Effector memory CD8-positive, alpha-beta T cell (primary cell): ENCODE measurements at places on chromosomes 2 and 18.

DNA sequence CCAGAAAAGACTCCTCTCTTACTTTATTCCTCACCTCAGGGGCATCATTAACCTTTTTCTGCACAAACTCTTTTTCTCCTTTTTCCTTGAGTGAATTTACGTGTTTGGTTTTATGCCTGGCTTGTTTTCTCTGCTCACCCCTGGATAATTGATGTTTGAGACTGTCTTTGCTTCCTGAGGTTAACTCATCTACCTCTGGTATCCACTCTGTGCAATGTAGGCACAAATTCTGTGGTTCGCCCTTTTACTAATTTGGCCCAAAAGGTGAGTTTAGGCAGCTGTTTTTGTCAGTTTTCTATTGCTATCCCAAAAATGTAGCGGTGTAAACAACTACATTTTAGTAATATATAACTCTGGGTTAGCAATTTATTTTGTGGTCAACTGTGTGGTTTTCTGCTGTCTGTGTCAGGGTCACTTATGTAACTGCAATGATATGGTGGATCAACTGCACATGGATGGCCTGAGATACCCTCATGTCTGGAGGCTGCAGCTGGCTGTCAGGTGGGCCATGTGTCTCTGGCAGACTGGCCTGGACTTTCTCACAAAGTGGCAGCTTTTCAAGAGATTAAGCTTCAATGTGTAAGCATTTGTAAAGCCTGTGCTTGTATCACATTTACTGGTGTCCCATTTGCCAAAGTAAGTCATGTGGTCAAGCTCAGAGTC lies 329.7 kb downstream of the FSIP2 start:
- H3K27me3 ChIP-seq = no peaks in the 10 kb centered on the region
- no peak overlapping the region for H3K4me3 ChIP-seq
- no peak for DNase-seq
- no peaks in the 10 kb centered on the region for H3K4me1 ChIP-seq

GRCh38 chr2:232228332-232228731 lies 150.2 kb upstream of the ALPP start:
- peaks cover 10% of the 10 kb centered on the region for H3K4me1 ChIP-seq
- no peaks in the 10 kb centered on the region for H3K27me3 ChIP-seq
- no peak for DNase-seq
- no peak overlapping the region for H3K27ac ChIP-seq
- H3K4me3 ChIP-seq = no peak overlapping the region

DNA sequence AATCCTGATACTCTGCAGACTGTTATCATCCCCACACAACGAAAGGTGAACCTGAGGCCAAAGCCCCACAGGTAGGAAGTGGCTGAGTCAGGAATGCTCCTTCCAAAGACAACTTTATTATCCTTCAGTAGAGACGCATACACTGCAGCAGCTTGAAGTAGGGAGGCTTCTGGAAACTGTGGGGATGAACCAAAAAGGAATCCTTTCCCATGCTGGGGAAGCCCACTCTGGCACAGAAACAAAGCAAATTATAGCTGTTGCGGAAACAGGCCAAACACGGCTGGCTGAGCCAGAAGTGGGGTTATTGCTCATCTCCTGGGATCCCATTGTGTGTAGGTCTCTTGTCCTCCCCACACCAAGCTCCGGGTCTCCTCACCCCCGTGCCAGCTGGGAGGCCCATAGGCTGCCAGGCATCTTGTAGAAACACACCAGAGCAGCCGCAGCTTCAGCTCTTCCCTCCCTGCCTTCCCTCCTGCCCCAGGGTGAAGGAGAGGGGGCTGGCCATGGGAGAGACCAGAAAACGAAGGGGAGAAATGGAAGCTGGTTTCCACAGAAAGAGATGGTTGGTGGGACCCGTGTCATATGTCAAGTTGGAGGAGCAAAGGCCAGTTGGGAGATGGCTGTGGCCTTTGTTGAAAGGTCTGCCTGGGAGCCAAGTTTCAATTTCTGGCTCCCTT lies 176.9 kb upstream of the NABP1 start:
- peaks cover 3% of the 10 kb centered on the region for H3K36me3 ChIP-seq
- H3K27ac ChIP-seq = no peak overlapping the region
- H3K27me3 ChIP-seq = peaks cover 42% of the 10 kb centered on the region
- DNase-seq = no peak
- no peaks in the 10 kb centered on the region for H3K4me1 ChIP-seq

DNA sequence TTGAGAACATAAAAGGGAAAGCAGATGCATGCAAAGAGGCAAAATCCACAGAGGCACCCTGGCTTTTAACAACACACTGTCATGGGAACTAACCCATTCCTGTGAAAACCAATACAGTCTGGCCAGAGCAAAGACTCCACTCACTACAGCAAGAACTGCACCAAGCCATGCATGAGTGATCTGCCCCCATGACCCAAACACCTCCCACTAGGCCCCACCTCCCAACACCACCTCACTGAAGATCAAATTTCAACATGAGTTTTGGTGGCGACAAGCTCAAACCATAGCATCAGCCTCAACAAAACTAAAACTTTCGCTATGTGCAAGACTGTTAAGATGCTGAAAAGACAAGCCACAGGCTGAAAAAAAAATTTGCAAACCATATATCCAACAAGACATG lies 162.8 kb downstream of the SMAD2 start:
- H3K36me3 ChIP-seq = no peaks in the 10 kb centered on the region
- H3K4me1 ChIP-seq = no peaks in the 10 kb centered on the region
- H3K27ac ChIP-seq = no peak overlapping the region
- H3K27me3 ChIP-seq = peaks cover 6% of the 10 kb centered on the region
- H3K4me3 ChIP-seq = no peak overlapping the region
- no peak for DNase-seq

- H3K4me3 ChIP-seq = peak overlapping the region; percentile 87
- H3K27me3 ChIP-seq = no peaks in the 10 kb centered on the region
- H3K36me3 ChIP-seq = peaks cover 6% of the 10 kb centered on the region
Observed at GRCh38 chr2:169478745-169479256, 493 bp upstream of the BBS5 start.

GRCh38 chr2:197080578-197081216 lies 154.2 kb upstream of the PGAP1 start:
- H3K36me3 ChIP-seq = peaks cover 83% of the 10 kb centered on the region
- peaks cover 5% of the 10 kb centered on the region for H3K4me1 ChIP-seq
- no peak for DNase-seq
- no peaks in the 10 kb centered on the region for H3K27me3 ChIP-seq
- H3K27ac ChIP-seq = peak overlapping the region; percentile 33

DNA sequence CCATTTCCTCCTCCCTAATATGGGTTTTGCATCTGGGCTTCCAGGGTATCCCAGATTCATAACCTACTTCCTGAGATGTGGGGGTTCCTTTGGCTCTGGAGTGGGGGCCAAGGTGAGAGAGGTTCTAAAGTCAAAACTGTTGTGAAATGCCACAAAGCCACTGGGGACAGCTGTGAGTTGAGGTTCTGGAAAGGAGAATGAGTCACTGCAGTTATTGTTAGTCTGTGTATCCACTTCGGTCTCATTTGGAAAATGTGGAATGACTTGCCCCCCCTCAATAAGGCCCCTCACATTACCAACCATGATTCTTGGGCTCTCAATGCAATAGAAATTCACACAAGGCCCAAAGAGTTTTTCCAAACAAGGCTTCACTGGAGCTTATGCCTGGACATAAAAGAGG lies 51.1 kb upstream of the LGALSL start:
- H3K27ac ChIP-seq = no peak overlapping the region
- peaks cover 40% of the 10 kb centered on the region for H3K27me3 ChIP-seq
- no peak for DNase-seq
- H3K4me1 ChIP-seq = peaks cover 1% of the 10 kb centered on the region

- no peak overlapping the region for H3K4me3 ChIP-seq
- no peaks in the 10 kb centered on the region for H3K36me3 ChIP-seq
- DNase-seq = no peak
Observed at GRCh38 chr2:212922701-212923100, 228.7 kb downstream of the IKZF2 start.

GRCh38 chr18:7104649-7105048 lies 12.9 kb downstream of the LAMA1 start:
- H3K36me3 ChIP-seq = peaks cover 5% of the 10 kb centered on the region
- no peaks in the 10 kb centered on the region for H3K4me1 ChIP-seq
- no peaks in the 10 kb centered on the region for H3K27me3 ChIP-seq

GRCh38 chr2:208252716-208253492 lies 2.0 kb downstream of the IDH1 start:
- H3K4me3 ChIP-seq = peak overlapping the region; percentile 95
- DNase-seq = no peak
- H3K27ac ChIP-seq = no peak overlapping the region
- peaks cover 38% of the 10 kb centered on the region for H3K36me3 ChIP-seq
- H3K27me3 ChIP-seq = no peaks in the 10 kb centered on the region

DNA sequence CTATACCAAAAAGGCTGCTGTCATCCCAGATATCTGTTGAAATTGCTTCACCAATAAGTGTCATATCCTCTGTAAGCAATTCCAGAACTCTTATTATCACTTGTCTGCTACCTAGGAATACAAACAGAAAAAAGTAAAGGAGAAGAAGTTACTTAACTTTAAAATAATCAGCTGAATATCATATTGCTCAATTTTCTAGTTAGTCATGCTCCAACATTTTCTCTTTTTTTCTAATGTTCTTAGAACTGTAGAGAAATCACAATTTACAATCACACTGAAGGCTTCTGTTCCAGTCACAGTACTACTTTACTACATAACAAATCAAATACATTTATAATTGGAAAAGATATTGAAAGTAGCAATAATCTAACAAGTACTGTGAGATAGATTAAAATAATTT lies 17.4 kb downstream of the RTTN start:
- H3K27ac ChIP-seq = no peak overlapping the region
- H3K27me3 ChIP-seq = no peaks in the 10 kb centered on the region

DNA sequence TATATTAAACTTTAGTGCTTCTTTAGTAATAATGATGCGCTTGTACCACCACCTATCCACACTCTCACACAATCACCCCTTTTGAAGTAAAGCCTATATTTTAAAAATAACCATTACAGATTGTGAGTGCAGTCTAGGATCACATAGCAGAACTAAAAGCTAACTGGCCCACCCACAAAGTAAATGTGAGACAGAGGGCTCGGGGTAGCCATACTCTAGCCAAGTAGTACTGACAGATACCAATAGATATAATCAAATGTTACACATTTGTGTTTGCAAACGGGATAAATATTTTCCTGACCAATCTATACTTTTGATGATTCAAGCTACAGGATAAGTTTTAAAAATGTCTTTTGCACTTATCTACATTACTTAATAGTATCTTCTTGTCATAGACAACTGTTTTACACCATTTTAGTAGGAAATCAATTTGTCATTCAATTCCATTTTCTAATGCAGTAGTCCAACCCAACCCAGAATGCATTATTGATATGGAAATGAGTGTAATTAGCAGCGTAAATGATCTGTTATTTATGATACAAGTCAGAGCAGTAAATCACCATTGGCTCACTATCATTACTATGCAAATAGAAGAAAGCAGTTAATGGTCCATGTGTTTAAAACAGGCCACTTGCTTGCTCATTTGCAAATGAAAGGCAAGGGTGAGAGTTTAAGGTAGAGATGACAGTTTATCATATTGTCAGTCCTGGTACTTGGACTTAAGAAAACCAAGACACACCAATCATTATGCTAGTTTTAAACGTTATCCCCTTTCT lies 111.8 kb downstream of the ERBB4 start:
- no peaks in the 10 kb centered on the region for H3K36me3 ChIP-seq
- no peak overlapping the region for H3K27ac ChIP-seq
- H3K27me3 ChIP-seq = no peaks in the 10 kb centered on the region
- no peak overlapping the region for H3K4me3 ChIP-seq
- DNase-seq = no peak
- no peaks in the 10 kb centered on the region for H3K4me1 ChIP-seq

DNA sequence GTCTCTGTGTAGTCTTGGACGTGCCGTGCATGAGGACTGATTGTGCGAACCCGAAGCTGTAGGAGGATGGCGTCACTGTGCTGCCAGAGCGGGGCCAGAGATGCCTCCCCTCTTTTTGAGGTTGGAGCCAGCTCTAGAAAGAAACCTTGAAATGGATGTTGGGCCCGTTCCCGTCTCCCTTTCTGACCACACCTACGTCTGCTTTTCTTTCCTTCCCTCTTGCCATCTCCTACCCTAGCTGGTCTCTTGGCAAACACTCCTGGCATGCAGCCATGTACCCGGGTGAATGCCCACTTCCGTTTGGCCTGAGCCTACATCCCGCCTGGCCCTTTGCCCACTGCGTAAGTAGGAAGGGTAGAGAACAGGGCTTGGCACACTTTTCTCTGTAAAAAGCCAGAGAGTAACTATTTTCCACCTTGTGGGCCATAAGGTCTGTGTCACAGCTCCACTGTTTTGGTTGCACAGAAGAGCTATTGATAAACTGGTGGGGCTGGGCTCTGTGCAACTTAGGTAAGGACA lies 37.4 kb downstream of the SH3BP4 start:
- DNase-seq = no peak
- H3K27me3 ChIP-seq = peaks cover 36% of the 10 kb centered on the region
- H3K4me3 ChIP-seq = no peak overlapping the region

DNA sequence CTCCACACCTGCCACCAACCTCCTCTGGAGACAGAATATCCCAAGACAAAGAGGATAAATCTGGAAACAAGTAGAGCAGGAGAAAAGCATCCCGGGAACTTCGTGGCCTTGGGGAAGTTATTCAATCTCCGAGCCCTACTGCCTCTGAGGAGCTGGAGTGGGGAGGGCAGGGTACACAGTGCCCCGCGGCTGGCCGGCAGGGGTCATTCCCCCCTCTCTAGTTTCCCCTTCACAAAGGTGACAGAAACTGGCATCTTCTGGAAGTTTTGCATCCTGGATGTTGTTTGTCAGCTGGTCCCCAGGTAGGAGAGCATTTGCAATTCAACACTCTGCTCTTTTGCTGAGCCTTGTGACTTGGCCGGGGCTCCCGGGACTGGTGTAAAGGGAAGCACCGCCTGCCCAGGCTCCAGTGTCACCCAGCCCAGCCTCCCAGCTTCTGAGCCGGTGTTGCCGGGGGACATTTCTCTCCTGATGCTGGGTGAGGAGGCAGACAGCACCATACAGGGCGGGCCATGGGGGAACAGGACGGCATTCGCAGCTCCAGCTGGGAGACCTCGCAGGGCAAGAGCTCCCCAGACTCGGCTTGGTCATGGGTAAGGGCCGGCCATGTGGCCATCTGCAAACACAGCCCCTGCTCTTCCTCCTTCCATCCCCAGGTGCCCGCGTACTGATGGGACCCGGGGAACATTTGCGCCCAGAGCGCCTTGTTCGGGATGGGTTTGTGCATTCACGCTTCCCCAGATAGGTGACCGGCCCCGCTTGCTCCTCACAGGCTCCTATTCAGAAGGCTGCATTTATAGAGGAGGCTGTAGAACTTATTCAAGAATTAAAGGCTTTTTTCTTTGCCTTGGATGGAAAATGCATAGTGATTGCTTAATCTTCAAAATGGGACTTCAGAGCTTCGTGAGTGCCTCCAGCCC lies 7.4 kb upstream of the NTSR2 start:
- peaks cover 3% of the 10 kb centered on the region for H3K36me3 ChIP-seq
- H3K27me3 ChIP-seq = peaks cover 52% of the 10 kb centered on the region
- peaks cover 5% of the 10 kb centered on the region for H3K4me1 ChIP-seq
- H3K27ac ChIP-seq = no peak overlapping the region

- no peak for DNase-seq
- peaks cover 1% of the 10 kb centered on the region for H3K4me1 ChIP-seq
- no peak overlapping the region for H3K4me3 ChIP-seq
- no peak overlapping the region for H3K27ac ChIP-seq
- H3K27me3 ChIP-seq = peaks cover 5% of the 10 kb centered on the region
- H3K36me3 ChIP-seq = no peaks in the 10 kb centered on the region
Observed at GRCh38 chr2:144833075-144833637, 313.2 kb upstream of the ZEB2 start.

- no peak for DNase-seq
- H3K27ac ChIP-seq = no peak overlapping the region
- peaks cover 6% of the 10 kb centered on the region for H3K27me3 ChIP-seq
- no peaks in the 10 kb centered on the region for H3K4me1 ChIP-seq
- no peak overlapping the region for H3K4me3 ChIP-seq
Observed at GRCh38 chr2:33242845-33243244, 233.6 kb upstream of the RASGRP3 start.

GRCh38 chr2:38763228-38763627 lies 12.1 kb upstream of the SRSF7 start:
- H3K27me3 ChIP-seq = no peaks in the 10 kb centered on the region
- H3K36me3 ChIP-seq = no peaks in the 10 kb centered on the region
- no peaks in the 10 kb centered on the region for H3K4me1 ChIP-seq
- no peak overlapping the region for H3K27ac ChIP-seq
- DNase-seq = no peak
